OCI-LY7 (cell line): ENCODE measurements at places on chromosomes 5 and 9. TPM values are rescaled to one million over a fixed set of nuclear protein-coding genes. Genes with fewer than 3 reads are reported as not detected.

Gene ENTPD8
- total RNA-seq, result not detected in 2 replicates

Gene CCDC69
- 118 and 119 TPM in 2 replicates for total RNA-seq

Gene HEMGN
- total RNA-seq, result 3.3 and 3.8 TPM in 2 replicates

Gene C9orf152
- not detected in 2 replicates for total RNA-seq

- DNase-seq, result no peak
Measured at GRCh38 chr9:7892975-7893374, 93.4 kb upstream of the DMAC1 start.

DNA sequence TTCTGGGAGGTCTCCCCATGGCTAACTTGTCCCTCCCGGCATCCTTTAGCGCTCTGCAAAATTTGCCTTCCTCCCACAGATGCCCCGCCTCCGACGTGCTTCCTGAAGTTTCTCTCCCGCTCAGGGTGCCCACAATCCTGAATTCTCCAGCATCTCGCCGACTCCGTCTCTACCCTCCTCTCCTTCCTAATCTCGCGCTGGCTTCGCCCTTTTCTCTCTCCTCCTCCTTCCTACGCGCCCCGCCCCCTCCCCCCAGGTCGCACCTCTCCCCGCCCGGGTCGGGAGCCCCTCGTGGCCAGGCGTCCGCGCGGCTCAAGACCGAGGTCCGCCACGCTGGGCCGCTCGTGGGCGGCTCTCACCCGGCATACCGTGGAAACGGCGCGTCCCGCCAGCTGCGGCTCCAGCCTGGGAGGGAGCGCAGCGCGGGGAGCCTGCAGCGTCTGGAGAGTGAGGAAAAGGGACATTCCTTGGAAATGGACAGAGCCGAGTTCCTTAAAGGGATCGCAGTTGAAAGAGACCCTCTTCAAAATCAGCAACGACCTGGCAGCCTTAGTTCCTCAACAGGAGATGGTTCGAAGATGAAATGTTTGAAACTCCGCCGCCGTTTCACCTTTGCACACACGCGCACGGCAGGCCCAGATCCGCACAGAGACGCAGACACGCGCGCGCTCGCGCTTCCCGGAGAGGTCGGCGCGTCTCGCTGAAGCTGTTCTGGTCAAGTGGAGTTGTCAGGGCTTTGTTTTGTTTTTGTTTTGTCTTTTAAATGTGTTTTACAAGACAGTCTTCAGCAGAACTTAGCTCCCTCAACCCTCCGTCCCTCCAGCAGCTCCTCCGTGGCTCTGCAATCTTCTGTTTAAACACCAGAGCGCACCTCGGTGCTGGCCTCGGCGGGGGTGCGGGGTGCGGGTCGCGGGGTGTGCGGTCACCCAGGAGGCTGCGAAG lies 5.0 kb upstream of the IRX2 start:
- DNase-seq, result no peak

DNA sequence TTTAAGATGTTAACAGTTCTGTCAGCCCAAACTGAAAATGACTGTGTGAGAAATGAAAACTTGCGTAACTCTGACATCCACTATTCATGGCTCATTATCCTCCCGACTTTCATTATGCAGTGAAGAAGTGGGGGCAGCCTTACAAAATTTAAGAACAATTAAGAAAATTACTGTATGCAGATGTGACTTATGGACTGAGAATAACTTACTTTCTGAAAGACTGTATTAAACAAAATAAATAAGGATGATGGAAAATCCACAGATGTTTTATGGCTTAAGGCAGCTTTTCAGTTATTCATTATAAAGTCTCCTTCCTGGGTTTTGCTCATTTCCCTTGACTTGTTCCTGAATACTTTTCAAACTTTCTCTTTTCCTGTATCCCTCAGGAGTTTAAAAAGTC lies 55.2 kb downstream of the GRIN3A start:
- no peak for DNase-seq

DNA sequence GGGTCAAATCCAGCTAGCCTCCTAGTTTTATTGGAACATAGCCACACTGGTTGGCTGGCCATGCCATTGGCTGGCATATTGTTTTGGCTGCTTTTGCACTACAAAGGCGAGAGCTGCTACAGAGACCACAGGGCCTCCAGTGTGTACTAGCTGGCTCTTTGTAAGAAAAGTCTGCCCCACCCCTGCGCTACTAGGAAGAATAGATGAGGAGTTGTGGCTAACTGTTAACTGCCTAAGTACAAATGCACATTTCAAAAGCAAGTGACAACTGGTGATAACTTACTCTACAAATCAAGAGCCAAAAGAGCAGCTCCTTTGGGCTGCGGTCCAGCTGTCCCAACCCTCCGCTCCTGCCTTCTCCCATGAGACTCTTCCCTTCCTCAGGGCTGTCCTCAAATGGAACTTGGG lies 63.9 kb downstream of the SERINC5 start:
- DNase-seq, result peak; percentile 54

GRCh38 chr9:81118416-81118815 lies 570.9 kb downstream of the TLE1 start:
- no peak for DNase-seq
